ENCODE measurements at places on chromosomes 2 and 18. TPM values are rescaled to one million over a fixed set of nuclear protein-coding genes. Genes with fewer than 3 reads are reported as not detected.

CNGA3 gene
- not detected for total RNA-seq

GRCh38 chr2:72570413-72570812 lies 255.4 kb downstream of the EXOC6B start:
- DNase-seq = no peak

DNA sequence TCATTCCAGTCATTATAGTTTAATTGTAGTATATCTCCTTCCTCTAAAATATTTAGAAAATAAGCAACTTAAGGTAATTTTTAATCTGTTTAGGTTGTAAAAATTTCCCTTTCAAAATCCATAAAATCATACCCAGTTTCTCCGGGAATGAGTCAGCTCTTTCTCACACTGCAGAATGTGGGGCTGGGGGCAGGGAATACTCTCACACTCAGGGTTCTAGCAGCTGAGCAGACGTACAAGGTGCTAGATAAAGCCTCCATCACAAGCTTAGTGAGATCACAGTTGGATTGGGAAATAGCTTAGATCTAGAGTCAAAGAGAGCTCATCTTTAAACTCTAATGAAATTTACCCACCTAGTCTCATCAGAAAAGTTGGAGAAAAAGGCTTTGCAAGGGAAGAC lies 79.9 kb upstream of the FAM237A start:
- DNase-seq = no peak

GRCh38 chr18:56383349-56383748 lies 255.0 kb downstream of the TXNL1 start:
- DNase-seq = no peak

C18orf54 gene
- total RNA-seq = 17.1 TPM
